ENCODE measurements at places on chromosomes 1 and 21.

DNA sequence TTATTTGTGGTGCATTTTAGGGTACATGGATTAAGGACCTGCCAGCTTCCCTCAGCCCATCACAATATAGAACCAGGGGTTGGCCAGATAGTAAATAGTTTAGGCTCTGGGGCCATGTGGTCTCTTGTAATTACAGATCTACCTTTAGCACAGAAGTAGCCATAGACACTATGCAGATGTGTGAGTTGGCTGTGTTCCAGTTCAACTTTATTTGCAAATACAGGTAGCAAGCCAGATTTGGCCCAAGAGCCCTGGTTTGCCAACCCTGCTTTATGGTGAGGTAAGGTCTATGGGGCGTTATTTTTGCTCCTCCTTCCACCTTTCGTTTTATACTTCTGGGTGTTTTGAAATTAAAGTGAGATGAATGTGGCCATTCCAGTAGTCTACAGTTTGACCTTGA lies 48.7 kb downstream of the MRPS6 start:
- no peak for DNase-seq

GRCh38 chr1:65066419-65066765 lies 81.6 kb upstream of the AK4 start:
- DNase-seq: no peak

GRCh38 chr1:244353551-244354091 lies 98.1 kb downstream of the ADSS2 start:
- DNase-seq: no peak

DNA sequence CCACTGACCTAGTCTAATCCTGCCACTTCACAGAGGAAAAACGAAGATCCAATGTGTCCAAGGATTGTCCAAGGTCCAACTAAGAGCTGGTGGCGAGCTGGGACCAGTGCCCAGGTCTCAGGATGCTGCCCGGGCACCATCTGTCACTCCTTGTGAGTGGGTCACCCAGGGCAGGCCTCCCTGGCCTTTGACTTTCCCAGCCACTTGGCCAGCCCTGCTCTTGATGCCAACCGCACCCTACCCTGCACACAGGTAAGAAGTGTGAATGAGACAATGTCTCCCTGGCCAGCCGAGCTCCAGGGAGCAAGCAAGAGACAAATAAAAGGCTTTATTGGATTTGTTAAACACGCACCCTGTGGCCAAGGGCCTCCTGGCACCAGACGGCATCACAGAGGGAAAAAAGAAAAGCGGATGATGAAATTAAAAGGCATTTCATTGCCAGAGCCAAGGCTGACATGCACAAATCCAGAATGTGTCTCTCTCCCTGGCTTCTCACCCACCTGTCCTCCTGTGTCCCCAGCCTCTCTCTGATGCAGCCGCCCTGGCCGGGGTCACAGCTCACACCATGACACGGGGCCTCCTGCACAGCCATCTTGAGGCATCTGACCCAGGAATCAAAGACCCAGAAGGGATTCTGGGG lies 72.8 kb downstream of the CAMK2N1 start:
- no peak for DNase-seq

GRCh38 chr1:40877698-40878097 lies 15.5 kb upstream of the CITED4 start:
- DNase-seq: no peak

DNA sequence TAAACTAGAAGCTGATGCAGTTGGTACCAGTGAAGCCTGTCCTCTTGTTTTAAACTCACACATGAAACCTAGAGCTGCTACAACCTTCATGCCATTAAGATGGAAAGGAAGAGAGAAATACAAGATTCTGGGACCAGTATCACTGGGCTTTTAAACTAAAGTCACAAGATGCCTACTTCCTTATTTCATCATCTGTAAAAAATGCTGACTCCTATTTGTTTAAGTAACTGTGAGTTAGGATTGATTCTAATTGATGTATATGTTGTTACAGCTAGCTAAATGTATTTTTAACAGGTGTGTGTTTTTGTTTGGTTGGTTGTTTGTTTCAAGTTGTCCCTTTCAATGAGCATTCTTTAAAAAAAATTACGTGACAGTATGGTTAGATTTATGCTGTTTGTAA lies 833.3 kb upstream of the PRMT6 start:
- DNase-seq: no peak

- DNase-seq: no peak
Measured at GRCh38 chr1:38221006-38221649, 174.5 kb upstream of the POU3F1 start.

DNA sequence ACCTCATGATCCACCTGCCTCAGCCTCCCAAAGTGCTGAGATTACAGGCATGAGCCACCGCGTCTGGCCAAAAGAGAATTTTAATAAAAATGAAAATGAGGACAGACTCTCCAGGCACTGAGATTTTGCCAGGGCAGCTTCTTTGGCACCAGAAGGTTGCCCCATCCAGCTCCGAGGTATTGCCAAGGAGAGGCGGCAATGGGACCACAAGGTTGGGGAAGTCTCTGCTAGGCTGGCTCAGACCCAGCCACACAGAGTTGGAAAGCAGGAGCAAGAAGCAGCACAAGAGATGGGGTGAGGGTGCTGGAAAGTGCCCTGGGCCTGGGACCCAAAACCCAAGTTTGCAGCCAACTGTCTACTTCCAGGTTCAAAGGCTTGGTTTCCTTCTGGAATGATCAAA lies 200.9 kb downstream of the HHIPL2 start:
- no peak for DNase-seq

DNA sequence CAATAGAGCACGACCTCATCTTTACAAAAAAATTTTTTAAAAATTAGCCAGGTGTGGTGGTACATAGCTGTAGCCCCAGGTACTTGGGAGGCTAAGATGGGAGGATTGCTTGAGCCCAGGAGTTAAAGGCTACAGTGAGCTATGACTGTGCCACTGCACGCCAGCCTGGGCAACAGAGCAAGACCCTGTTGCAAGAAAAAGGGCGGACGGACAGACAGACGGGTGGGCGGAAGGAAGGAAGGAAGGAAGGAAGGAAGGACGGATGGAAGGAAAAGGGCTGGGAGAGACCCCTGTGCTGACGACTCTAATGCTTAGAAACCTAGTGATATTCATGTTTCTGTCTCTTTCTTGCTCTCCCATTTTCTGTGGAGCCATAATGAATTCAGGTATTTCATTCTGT lies 14.4 kb downstream of the PI4KB start:
- DNase-seq: no peak

DNA sequence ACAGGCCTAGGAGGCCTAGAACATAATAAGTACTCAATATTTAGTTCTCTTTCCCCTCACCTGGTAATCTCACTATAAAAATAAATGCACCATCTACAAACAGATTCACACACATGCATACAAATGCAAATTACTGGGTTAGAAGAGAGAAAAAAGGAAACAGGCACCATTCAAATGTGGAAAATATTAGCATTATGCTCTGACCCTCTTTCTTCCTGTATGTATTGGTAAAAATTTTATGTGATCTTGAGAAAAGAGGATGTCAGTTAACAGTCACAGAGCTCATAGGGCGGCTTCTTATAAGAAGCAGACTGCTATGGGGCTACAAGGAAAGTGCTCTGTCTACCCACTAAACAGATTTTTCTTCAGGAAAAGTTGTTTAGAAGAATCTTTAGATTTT lies 565.4 kb downstream of the LMO4 start:
- DNase-seq: no peak

- DNase-seq: no peak
Measured at GRCh38 chr1:91765293-91765692, 120.7 kb downstream of the TGFBR3 start.
